ENCODE measurements at places on chromosomes 3 and 15.
A peak's percentile ranks its signal among the peaks of the same experiment; 100 is the strongest.

GRCh38 chr15:88656760-88657221 lies 18.0 kb downstream of the ISG20 start:
- DNase-seq = no peak

- DNase-seq = no peak
Measured at GRCh38 chr3:32794487-32795308, 23.1 kb upstream of the TRIM71 start.

DNA sequence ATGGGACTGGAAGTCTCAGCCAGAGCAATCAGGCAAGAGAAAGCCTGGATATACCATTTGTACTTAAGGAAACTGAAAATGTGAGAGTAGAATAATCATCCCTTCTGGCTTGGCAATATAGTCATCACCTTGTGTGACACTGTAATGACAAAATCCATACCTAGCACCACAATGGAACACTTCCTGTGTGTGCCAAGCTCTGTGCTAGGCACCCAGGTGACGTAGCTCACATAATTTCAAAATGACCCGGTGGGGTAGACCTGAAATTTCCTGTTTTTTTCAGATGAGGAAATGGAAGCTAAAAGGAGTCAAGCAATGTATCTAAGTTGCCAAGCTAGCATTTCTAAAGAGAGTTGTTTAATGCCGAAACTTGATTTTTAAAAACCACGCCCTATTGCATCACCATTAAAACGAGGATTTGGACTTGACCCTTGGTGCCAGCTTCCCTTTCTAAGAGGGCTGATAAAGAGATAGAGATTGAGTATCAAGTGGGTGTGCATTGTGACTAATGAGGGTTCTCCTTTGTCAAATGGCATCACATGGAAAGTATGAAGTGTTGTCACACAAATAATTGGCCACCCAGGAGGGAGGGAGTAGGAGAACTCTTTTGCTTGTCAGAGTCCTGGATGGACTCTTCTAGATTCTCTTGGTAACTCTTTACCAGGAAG lies 141.3 kb upstream of the PDZRN3 start:
- no peak for DNase-seq

GRCh38 chr3:53519065-53519709 lies 24.8 kb downstream of the CACNA1D start:
- DNase-seq = no peak

- DNase-seq = no peak
Measured at GRCh38 chr3:158773845-158774830, 27.7 kb upstream of the MFSD1 start.

GRCh38 chr3:108073764-108074431 lies 16.9 kb downstream of the CD47 start:
- no peak for DNase-seq

DNA sequence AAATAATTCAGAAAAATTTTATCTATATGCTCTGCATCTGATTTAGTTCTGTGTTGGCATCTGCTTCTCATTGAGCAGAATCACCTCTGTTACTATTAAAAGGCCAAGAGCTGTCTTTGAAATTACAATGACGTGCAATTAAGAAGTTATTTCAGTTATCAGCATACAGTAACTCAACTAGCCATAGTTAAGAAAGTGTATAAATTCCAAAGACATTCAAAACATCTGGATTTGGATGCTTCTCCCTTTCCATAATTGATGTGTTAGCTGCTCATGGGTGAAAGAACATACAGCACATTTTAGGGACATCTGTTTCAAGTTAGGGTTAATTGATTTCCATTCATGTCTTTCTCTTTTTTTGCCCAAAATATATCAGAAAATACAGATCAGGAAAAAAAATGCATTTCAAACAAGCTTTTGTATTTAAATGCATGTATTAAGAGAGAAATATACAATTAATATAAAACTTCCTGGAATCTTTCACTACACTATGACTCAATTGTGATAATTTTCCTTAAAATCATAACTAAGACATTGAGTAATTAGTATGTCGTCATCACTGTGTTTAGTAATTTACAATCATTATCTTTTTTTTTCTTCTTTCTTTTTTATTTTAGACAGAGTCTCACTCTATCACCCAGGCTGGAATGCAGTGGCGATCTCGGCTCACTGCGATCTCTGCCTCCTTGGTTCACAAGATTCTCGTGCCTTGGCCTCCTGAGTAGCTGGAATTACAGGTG lies 82.7 kb upstream of the MBNL1 start:
- DNase-seq = no peak

GRCh38 chr3:18579661-18580060 lies 154.5 kb upstream of the SATB1 start:
- no peak for DNase-seq

DNA sequence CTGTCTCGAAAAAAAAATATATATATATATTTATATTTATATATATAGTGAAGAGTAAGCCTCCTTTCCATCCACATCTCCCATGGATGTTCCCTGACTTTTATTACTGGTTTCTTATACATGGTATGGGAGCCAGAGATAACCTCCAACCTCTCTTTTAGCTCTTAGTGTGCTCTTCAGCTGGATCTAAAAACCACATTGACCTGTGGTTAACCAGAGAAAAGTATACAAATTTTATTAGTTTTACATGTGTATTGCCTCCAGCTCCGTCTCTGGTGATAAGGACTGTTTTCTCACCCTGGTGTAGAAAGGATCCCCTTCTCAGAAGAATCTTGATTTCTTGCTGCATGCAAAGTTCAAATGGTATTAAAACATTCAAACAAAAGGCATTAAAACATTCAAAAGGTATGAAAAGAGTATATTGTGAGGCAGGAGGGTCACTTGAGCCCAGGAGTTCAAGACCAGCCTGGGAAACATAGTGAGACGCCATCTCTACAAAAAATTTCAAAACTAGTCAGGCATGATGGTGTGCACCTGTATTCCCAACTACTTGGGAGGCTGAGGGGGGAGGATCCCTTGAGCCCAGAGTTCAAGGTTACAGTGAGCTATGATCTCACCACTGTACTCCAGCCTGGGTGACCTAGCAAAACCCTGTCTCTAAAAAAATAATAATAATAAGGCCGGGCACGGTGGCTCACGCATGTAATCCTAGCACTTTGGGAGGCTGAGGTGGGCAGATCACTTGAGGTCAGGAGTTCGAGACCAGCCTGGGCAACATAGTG lies 13.5 kb upstream of the TTBK2 start:
- no peak for DNase-seq

DNA sequence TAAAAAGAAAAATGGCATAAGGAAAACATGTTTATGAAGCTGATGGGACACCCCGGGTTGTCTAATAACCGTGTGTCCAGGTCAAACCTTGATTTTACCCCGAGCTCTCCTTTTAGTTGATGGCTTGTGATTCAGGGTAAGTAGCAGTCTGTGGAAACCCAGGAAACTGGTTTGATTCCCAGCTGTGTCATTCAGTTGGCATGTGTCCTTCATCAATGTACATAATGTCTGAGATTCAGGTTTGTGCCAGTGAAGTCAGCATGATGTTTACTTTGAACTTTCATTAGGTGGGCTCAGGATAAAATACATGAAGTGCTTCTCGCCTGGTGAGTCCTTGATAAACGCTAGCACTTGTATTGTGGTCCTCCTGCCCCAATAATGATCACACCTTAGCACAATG lies 4.3 kb upstream of the COPG1 start:
- no peak for DNase-seq

DNA sequence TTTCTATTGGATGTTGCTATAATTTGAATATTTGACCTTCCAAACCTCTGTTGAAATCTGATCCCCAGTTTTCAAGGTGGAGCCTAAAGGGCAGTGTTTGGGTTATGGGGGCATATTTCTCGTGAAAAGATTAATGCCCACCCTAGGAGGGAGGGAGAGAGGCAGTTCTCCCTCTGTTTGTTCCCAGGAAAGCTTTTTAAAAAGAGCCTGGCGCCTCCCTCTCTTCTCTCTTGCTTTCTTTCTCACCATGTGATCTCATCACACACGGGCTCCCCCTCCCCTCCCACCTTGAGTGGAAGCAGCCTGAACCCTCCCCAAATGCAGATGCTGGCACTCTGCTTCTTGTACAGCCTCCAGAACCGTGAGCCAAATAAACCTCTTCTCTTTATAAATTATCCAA lies 12.4 kb upstream of the GABRA5 start:
- no peak for DNase-seq

- DNase-seq = no peak
Measured at GRCh38 chr15:88231909-88232644, 24.5 kb downstream of the NTRK3 start.

GRCh38 chr3:196968233-196969133 lies at the start of gene PIGZ:
Gene PIGZ (minus strand): TSS chr3:196968833. CDS start chr3:196952031, 16,802 bp downstream.
- peak; percentile 25 for DNase-seq

GRCh38 chr15:67228286-67228685 lies 26.2 kb downstream of the AAGAB start:
- no peak for DNase-seq

GRCh38 chr15:51752888-51753287 lies 1.5 kb downstream of the TMOD2 start:
- no peak for DNase-seq

DNA sequence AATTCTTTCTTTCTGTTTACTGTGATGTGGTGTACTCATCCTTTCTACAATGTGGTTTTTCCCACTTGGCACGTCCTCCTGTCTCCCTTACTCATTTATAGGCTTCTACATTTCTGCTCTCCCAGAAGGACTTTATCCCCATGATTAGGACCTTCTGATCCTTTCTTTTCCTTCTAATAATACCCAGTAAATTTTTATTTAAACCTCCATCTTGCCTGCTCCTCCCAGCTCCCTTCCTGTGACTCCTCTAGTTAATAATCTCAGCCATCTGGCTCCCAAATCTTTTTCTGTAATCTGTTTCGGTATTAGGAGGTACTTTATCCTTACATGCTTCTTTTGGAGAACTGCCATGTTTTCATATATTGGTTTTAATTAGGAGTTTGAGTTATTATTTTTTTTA lies 11.2 kb upstream of the P2RY1 start:
- DNase-seq = no peak

- DNase-seq = no peak
Measured at GRCh38 chr3:197023241-197023997, 6.2 kb downstream of the MELTF start.

GRCh38 chr3:55453886-55454496 lies 33.1 kb downstream of the WNT5A start:
- DNase-seq = no peak

- no peak for DNase-seq
Measured at GRCh38 chr3:152100491-152101132, 168.1 kb upstream of the MBNL1 start.

DNA sequence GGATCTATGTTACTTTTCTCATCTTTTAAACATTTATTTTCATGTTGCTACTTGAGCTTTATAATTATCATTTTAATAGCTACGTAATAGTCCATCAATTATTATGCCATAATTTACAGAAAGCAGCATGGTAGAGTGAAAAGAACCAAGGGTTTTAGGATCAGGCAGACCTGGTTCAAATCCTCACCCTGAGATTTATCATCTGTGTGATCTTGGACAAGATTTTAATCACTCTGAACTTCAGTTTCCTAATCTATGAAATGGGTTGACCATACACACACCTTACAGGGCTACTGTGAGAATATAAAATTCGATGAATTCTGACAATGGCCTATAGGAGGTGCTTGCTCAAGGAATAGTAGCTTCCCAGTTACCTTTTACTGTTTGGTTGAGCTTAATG lies 27.1 kb downstream of the BOC start:
- no peak for DNase-seq

DNA sequence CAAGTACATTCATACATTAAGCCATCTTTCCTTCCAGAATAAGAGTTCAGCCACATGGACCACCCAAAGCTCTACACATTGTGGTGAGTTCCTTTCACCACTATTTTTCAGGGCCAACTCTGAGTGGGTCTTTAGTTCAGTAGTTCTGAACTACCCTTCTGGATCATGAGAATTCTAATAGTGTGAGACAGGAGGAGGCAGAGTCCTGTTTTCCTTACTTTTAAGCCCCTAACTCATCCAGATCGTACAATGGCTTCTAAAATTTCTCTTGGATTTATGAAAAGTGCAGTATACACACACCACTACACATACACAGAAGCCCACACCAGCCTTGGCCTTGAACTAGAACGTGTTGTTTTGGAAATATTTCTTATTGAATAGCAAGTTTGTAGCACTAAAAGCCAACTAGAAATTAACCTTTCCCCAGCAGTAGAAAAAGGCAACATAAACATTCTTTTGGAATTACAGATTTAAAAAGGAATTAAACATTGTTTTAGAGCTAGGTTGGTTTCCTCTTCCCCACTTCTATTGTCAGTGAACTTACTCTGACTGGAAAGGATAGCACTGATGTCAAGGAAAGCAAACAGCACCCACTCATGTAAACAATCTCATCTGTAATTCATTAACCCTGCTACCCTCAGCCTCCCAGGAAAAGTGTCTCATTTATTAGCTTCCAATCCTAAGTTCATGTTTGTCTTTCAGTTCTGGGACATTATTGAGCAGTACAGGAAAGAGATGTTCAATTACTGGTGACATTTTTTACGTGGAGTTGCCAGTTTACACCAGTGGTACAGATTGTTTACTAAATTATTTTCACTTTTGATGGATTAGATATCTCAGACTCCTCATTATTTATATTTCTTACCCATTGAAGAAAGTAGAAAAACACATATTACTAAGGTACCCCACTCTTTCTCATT lies 95.7 kb upstream of the AGTR1 start:
- no peak for DNase-seq

GRCh38 chr15:91281947-91282346 lies 181.9 kb downstream of the SV2B start:
- no peak for DNase-seq

DNA sequence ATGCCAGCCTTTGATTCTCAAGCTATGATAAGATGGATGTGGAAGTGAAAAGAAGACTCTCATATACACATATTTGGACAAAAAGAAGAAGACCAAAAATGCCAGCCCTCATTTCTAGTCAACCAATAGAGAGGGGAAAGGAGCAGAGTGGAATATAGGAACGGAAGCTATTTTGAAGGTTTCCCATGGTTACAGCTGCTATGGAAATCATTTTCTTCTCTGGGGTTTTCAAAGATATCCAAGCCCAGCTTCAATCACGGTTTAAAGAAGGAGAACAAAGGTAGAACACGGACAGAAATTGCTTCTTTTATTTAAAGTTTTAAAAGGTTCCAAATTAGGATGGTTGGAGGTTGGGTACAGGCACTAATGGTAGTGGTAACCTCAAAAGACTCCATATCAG lies 181.0 kb upstream of the PRICKLE2 start:
- no peak for DNase-seq

GRCh38 chr3:122484985-122485384 lies 29.8 kb downstream of the KPNA1 start:
- DNase-seq = no peak

Data from stimulated activated CD4-positive, alpha-beta T cell treated with anti-CD3 and anti-CD28 coated beads, Interleukin-2, amount 100 ng/mL, for 48 hours (primary cell).